ENCODE measurements at places on chromosomes 1 and 21.

DNA sequence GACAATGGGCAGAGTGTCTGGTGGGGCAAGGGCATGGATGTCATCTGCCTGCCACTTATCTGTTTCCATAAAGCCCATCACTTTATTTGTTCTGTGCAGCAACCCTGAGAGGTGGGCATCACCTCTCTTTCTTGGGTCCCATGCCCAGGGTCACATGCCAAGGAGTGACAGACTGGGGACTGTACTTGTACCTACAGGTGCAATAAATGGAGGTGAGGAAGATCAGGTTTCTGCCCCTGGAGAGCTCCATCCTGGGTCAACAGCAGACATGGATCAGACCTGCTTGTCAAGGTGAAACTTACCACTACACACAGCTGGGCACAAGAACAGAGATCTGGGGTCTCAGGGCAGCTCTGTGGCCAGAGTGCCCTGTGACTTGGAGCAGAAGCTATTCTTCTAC is 18.4 kb upstream of the PRDM16 start:
- no peak for DNase-seq

DNA sequence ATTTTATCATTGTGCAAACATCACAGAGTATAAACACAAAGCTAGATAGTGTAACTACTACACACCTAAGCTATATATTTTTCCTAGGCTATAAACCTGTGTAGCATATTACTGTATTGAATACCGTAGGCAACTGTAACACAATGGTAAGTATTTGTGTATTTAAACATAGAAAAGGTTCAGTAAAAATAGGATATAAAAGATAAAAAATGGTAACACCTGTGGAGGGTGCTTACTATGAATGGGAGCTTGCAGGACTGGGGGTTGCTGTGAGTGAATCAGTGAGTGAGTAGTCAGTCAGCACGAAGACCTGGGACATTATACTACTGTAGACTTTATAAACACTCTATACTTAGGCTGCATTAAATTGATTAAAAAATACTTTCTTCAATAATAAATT is 4.1 kb downstream of the DTL start:
- DNase-seq = no peak

DNA sequence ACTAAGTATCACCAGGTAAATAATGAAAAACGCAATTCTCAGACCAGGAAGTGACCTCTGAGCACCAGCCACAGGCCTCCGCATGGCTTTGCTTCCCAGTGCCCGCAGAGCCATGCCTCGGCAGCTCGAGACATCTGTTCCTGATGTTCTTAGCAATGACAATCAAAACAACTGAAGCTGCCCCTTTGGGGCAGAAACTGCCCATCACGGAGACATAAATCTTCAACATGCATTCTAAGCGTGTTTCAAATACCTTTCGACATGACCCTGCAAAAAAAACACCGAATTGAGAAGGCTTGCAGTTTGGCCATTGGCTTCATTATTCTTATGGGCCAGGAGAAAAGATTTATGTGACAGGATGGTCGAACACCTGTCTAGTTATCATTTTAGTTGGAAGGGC is 5.8 kb upstream of the RAP1GAP start:
- no peak for DNase-seq

DNA sequence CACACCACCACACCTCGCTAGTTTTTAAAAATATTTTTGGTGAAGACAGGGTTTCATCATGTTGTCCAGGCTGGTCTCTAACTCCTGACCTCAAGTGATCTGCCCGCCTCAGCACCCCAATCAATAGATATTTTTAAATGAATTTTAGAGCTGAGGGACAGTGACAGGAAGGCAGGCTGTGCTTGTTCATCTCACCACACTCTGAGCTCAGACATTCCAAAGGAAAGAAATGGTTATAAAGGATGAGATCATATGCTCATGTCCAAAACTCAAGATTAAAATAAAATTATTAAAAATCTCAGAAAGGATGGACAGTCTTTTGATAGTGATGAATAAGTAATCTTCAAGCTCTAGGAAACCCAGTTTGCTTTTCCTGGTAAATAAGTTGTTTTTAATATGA is 40.9 kb downstream of the L1TD1 start:
- no peak for DNase-seq

All from cerebellar nuclear complex (tissue), 1 donor.